GM03348 (cell line): ENCODE measurements at places on chromosomes 3 and 15.

GRCh38 chr15:36882056-36882455 is 218.3 kb downstream of the MEIS2 start:
- no peak for DNase-seq

GRCh38 chr15:86797135-86797534 is 717.5 kb downstream of the AGBL1 start:
- no peak for DNase-seq

- no peak for DNase-seq
These were observed 104.4 kb downstream of the DNAJB8 start for GRCh38 chr3:128362026-128362965.

GRCh38 chr15:74630284-74631086 is 14.8 kb downstream of the CLK3 start:
- DNase-seq, result no peak

GRCh38 chr3:125110876-125111480 is 55.2 kb upstream of the HEG1 start:
- DNase-seq, result no peak

DNA sequence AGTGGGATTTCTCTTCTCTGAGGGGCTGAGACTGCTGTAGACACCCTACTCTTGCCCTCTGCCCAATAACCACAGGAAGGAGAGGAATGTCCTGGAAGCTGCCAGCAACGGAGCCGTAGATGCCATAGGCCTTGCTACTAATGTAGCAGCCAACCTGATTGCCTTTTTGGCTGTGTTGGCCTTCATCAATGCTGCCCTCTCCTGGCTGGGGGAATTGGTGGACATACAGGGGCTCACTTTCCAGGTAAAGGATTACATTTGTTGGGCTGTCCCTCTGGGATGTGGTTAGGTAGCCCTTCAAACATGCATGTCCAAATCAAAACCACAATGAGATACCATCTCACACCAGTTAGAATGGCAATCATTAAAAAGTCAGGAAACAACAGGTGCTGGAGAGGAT is 16.1 kb downstream of the SLC28A2 start:
- DNase-seq, result no peak

DNA sequence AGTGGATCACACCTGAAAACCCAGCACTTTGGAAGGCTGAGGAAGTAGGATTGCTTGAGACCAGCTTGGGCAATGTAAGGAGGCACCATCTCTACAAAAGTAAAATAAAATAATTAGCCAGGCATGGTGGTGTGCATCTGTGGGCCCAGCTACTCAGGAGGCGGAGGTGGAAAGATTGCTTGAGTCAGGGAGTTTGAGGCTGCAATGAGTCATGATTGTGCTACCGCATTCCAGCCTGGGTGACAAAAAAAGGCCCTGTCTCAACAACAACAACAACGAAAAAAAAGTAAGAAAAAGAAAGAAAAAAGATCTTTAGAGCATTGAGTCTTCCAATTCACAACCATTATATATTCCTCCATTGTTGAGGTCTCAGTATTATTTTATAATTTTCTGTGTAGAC is 192.4 kb upstream of the DPH6 start:
- no peak for DNase-seq
